ENCODE measurements at places on chromosomes 7 and 10.

DNA sequence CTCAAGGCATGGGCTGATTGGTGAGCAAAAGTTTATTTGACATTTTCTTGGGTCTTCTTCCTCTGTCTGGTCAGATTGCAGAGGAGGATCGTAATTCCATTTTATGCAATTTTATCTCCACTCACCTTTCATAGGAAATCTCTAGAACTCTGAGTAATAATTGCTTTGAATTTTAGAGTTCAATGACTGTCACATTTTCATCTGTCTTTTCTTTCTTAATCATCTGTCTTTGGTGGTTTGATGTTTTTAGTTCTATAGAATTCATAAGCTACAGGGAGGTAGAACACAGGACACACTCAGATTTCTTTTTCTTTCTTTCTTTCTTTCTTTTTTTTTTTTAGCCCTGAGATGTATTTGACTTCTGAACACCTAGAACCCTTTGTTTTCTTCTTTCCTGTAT is 11.6 kb downstream of the GATA3 start:
- no peak for DNase-seq

DNA sequence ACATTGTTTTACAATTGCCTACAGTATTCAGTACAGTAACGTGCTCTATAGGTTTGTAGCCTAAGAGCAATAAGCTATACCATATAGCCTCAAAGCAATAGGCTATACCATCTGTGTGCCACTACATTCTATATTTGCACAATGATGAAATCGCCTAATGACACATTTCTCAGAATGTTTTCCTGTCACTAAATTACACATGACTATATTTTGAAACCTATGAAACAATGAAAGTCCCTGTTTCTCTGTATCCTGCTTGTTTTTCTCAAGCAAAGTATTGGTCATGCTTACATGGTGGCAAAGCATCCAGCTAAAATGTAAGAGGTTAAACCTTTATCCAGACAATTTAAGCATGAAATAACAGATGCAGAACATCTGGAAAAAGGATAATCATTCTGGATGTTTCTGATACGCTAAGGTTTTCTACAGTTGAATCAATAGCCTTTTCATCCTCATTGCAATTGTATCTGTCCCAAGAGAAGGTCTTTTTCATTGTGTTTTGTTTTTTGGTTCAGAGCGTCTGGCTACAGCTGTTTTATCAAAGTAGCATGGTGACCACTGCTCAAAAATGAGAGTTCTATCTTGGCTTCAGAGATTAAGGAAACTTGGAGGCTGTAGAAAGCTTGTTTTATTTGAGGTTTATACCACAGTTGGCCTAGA is 81.7 kb downstream of the CSTF2T start:
- DNase-seq, result peak; percentile 80

GRCh38 chr10:132958883-132959558 is 16.7 kb upstream of the CFAP46 start:
- DNase-seq, result no peak

DNA sequence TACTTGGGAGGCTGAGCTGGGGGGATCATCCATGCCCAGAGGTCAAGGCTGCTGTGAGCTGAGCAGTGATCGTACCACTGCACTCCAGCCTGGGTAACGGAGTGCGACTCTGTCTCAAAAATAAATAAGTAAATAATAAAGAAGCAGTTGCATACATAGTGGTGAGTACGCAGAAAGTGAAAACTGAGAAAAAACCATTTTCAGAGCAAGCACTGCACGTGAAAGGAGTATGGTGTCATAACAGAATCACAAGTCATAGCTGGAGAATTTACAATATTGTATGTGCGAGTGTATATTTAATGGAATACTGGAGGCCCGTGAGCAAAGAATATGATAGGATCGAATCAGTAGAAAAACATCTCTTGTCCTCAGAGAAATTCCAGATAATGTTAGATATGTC is 22.3 kb downstream of the KIAA1217 start:
- no peak for DNase-seq

DNA sequence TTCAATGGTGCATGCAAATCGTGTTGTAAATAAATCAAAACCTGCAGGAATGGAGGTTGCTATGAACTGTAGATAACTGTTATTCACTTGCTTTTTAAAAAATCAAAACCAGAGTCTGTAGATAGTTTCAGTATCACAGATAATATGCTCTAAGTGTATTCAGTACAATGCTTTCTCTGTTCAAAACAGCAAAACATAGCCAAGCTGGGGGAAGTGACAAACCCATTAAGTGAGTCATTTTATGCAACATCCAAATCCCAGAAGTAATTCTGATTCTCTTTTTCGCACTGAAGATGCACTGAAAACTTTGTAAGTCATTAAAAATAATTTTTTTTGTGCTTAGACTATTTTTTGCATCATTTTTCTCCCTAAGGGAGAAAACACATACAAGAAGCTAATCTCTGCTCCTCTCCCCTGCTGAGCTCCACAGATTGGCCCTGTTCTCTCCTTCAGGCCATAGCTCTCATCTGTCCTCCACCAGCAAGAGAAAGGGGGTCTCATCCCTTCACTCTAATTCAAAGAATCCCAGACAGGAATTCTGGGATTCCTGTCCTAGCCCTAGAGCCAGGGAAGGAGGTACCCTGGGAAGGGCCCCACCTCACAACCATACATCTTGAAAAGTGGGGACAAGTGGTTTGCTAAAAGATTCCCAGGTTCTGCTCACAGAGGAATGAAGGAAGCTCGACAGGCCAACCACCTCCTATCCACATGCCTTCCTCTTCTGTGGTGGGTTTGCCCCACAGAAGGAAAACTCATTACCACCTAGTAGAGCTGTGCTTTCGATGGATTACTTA is 4.9 kb downstream of the PRTFDC1 start:
- peak; percentile 55 for DNase-seq

DNA sequence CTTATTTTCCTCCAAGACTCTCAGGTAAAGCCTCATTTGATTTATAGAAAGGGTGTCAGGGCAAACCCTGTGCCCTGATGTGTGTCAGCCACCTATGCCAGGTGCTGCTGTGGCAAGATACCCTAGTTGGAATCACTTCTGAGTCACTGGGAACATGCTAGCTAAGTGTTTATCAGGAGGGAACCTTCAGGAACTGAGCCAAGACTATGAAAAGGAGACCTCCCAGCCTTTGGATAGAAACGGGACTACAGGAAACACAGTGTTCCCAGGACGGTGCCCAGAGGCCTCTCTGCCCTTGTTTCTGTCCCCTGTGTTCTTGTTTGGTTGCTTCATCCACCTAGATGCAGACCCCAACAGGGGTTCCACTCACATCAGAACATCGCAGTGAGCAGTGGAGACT is 28.5 kb downstream of the CNNM1 start:
- DNase-seq, result no peak

GRCh38 chr7:130324306-130324943 is 20.2 kb upstream of the CPA5 start:
- DNase-seq, result no peak

DNA sequence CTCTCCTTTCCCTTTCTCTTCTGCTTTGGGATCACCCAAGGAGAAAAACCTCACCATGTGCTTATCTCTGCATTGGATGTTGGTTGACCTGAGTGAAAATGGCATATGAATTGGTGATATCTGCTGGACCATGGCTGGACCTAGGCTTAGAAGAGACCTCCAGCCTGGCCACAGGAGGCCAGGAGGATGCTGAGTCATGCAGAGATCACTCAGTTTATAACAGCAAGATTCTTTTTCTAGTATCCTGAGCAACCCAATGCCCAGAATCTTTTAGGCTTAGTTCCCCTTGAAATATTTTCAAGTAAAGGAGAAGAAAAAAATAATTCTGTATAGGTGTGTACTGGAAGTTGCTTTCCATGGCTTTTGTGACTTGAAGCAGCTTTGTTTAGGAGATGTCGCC is 236.3 kb downstream of the KLF6 start:
- DNase-seq, result no peak
